Mesenteric fat pad (tissue), 1 donor: ENCODE measurements at places on chromosomes 7 and 10. TPM values are rescaled to one million over a fixed set of nuclear protein-coding genes. Genes with fewer than 3 reads are reported as not detected.

NKX2-3 gene
- total RNA-seq = 2.8 TPM

DPP6 gene
- total RNA-seq = 0.58 TPM

ATRNL1 gene
- total RNA-seq = 0.74 TPM

GRCh38 chr7:133394369-133394768 is 141.5 kb downstream of the EXOC4 start:
- DNase-seq = no peak

DNA sequence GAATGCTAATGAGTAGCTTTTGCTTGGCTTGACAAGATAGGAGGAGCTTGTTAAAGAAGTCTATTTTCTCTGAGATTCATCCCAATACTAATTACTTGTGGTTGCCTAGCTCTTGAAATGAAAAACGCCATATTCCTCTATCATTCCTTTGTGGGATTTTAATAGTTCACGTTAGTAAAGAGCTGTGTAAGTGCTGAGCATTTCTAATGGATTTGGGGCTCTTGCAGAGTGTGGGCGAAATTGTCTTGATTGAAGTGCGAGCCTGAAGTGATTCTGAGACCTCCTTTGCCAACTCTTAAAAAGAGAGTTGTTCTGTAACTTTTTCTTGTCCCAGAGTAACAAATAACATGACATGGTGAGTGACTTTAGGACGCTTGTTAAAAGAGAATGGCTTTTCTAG is 45.2 kb downstream of the EXOC4 start:
- DNase-seq = no peak

DNA sequence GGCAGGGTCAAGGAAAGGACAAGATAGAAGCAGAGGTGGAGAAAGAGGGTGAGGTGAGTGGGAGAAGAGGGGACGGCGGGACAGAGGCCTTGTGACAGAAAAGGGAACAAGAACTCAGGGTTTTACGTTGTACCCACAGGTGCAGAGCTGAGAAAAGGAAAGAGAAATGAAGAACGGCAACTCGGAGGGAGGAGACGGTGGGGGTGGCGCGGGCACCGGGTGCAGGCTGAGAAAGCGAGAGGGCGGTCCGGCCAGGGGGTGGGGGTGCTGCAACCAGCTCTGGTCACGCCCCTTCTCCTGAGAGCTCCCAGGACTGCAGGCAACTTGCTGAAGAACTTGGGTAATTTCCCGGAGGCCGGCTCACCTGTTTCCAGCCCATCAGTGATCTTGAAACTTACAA is 65.3 kb downstream of the CARD11 start:
- DNase-seq = no peak

DNA sequence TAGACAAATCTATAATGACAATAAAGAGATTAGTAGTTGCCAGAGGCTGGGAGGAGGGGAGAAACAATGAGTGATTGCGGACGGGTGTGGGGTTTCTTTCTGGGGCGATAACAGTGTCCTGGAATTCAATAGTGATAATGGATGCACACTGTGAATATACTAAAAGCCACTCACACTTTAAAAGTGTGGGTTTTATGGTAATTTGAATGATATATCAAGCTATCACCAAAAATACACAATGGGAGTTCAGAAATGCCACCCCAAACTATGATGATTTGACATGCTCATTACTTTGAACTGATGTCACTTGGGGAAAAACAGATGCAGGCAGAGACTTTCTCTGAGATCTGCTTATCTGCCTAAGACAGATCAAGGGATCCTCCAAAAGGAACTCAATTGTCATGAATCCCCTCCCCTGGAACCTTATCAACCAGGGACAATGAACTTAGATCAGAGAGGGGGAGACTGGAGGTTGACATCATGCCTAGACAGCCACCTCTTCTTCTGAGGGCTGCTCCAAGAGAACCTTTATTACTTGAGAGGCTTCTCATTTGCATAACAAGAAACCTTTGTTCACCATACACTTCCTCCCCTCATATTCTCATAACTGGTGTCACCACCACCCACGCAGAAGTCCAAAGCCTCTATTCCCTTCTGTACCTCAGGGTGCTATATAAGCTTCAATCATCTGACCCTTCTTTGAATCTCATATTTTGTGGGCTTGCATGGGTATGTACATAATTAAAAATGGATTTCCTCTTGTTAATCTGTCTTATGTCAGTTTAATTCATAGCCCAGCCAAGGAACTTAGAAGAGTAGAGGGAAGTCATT is 14.8 kb upstream of the ZC3HAV1 start:
- DNase-seq = no peak

DNA sequence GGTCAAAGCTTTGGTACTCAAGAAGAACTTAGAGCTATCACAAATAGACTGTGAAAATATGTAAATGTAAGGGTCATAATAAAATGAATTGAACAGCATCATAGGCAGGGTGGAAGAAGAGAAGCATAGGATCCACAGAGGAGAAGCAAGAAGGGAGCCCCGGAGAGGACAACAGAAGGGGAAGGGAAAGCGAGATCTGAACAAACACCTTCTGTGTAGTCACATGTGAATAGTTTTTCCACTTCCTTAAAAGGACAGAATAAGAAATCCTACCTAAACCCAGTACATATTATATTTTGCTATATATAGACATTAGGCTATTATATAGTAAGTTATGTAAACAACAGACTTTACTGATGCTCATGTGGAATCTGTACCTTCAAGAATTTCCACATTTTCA is 160.2 kb downstream of the DKK1 start:
- no peak for DNase-seq

DNA sequence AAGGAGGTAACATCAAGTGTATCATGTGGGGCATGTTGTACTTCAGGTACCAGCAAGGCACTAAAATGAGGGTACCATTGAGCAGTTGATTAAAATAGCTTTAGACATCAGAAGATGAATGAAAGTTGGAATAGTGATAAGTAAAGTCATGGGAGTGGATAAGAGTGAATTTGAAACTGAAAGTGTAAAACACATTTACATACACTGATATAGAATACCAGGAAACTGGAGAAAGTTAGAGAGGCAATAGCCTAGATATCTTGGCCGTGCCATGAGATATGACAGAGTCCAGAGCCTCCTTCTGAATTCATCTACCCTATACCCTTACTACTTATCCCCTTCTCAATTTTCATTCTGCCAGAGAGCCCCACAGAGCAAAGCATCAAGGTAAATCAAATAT is 76.6 kb downstream of the GRM3 start:
- DNase-seq = no peak

DNA sequence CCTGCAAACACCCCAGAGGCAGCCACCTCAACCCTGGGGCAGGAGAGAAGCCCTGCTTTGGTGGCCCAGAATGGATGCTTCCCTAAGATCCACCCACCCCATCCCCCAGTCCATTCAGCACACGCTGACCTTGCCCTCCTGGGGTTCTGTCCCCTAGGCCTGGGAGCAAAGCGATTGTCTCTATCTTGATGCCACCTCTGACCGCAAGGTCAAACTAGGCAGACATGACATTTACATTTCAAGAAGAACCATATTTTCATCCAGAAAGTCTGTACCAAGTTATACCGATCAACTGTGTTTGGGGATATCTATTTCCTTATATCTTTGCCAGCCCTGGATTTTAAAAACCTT is 23.0 kb downstream of the MAT1A start:
- DNase-seq = no peak

- DNase-seq = no peak
Observed at GRCh38 chr7:105269397-105269796, 119.3 kb downstream of the SRPK2 start.

DNA sequence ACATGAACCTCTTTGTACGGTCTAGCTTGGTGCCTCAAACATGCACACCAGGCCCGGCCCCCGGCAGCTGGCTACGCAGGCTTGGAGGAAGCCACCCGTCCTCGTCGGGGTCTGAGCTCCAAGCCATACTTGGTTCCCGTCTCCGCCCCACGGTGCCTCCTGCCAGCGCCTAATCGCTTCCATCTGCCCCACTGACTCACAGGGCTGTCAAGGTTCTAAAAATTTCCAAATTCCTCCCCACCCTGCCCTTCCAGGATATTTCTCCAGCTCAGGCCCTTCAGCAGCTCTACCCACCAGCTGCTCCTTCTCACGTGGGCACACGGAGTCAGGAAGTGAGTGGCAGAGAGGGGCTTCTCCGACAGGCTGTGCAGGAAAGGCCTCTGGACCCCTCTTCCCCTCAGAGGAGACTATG is 38.8 kb downstream of the TMEM270 start:
- no peak for DNase-seq

GRCh38 chr7:155412416-155413253 is 45.3 kb upstream of the EN2 start:
- DNase-seq = no peak

DNA sequence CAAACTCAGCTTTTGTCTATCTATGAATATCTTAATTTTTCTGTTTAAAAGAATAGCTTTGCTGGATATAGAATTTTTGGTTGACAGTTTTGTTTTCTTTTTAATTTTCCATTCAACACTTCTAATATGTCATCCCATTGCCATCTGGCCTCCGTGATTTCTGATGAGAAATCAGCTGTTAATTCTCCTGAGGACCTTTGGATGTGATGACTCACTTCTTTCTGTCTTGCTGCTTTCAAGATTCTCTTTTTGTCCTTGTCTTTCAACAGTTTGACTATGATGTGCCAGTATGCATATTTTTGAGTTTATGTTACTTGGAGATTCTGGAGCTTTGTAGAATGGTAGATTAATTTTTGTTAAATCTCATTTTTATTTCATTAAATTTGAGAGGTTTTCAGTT is 38.4 kb downstream of the ZNF518A start:
- DNase-seq = no peak
